ENCODE measurements at places on chromosomes 11 and 22.
A peak's percentile ranks its signal among the peaks of the same experiment; 100 is the strongest.

GRCh38 chr11:84012171-84012826, 726.1 kb upstream of the CCDC90B start:
- DNase-seq = no peak

- DNase-seq = no peak
Observed at GRCh38 chr11:62843466-62843865, 4.1 kb upstream of the WDR74 start.

- DNase-seq = peak; percentile 52
Observed at GRCh38 chr11:43905813-43906241, 25.2 kb downstream of the ALKBH3 start.

- no peak for DNase-seq
Observed at GRCh38 chr11:81174646-81175330, 1558.9 kb downstream of the FAM181B start.

- DNase-seq = no peak
Observed at GRCh38 chr11:1864831-1865665, 12.2 kb downstream of the LSP1 start.

- no peak for DNase-seq
Observed at GRCh38 chr11:98069861-98070260, 950.9 kb upstream of the CNTN5 start.

GRCh38 chr11:128156486-128156885, 430.9 kb downstream of the ETS1 start:
- DNase-seq = peak; percentile 44

DNA sequence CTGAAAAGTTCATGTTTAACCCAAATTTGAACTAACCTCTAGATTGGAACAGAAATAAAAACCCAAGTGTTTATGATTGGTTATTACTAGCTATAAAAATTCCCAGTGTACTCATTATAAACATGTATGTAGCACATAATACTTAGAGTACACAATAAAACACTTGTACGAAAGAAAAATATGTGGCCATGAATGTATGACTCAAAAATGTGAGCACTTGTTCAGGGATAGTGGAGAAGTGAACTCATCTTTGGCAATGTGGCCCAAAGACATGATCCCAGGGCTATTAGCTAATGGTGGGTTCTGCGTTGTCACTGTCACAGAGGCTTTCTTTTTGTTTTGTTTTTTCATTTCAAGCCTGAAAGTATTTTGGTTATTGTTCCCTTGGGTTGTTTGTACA, 72.0 kb downstream of the PPFIBP2 start:
- DNase-seq = no peak

- DNase-seq = no peak
Observed at GRCh38 chr22:39498368-39498767, 3.7 kb upstream of the MIEF1 start.

DNA sequence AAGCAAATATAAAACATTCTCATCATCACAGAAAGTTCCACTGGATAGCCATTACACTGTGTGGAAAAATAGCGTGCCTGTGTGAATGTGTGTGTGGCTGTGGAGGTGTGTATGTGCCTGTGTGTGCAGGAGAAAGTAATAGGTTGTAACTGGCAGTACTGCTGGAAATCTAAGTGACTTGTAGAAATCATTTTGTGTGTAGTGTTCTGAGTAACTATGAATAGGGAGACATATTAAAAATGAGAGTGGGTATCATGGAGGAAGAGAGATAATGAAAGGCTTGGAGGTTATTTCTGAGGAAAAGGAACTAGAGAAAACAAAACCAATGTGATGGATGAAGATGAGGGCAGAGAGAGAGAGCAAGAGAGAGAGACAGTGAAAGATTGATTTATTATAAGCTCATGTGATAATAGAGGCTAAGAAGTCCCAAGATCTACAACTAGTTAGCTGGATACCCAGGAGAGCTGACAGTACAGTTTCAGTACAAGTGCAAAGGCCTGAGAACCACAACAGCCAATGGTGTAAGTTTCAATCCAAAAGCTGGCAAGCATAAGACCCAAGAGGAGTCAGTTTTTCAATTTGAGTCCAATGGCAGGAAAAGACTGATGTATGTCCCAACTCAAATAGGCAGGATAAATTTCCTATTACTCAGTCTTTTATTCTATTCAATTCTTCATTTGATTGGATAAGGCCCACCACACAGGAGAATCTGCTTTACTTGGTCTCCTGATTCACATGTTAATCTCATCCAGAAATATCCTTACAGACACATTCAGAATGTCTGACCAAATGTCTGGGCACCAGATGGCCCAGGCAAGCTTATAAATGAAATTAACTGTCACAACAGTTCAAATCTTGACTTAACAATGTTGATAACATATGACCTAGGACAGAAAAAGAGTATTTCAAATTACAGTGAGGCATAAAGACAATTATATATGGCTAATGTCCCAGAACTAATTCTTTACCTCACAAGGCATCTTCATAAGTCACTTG, 14.9 kb downstream of the KBTBD3 start:
- DNase-seq = no peak

DNA sequence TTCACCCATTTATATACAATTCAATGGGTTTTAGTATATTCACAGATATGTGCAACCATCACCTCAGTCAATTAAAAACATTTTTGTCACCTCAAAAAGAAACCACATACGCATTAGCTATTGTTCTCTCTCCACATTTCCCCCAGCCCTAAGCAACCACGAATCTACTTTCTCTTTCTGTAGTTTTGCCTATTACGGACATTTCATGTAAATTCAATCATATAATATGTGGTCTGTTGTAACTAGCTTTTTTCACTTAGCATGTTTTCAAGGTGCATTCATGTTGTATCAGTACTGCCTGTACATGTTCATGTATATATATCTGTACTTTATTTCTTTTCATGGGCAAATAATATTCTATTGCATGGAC, 104.7 kb upstream of the RRM1 start:
- no peak for DNase-seq

- DNase-seq = no peak
Observed at GRCh38 chr11:128311742-128312719, 275.3 kb downstream of the ETS1 start.

GRCh38 chr22:27574002-27574366, 227.6 kb downstream of the MN1 start:
- DNase-seq = no peak

DNA sequence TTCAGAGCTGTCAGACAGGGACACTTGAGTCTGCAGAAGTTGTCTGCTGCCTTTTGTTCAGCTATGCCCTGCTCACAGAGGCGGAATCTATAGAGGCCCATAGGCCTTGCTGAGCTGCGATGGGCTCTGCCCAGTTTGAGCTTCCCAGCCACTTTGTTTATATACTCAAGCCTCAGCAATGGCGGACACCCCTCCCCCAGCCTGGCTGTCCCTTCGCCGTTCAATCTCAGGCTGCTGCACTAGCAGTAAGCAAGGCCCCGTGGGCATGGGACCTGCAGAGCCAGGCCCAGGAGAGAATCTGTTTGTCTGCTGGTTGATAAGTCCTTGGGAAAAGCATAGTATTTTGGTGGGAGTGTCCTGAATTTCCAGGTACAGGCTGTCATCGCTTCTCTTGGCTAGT, 23.6 kb upstream of the OR6M1 start:
- DNase-seq = no peak

DNA sequence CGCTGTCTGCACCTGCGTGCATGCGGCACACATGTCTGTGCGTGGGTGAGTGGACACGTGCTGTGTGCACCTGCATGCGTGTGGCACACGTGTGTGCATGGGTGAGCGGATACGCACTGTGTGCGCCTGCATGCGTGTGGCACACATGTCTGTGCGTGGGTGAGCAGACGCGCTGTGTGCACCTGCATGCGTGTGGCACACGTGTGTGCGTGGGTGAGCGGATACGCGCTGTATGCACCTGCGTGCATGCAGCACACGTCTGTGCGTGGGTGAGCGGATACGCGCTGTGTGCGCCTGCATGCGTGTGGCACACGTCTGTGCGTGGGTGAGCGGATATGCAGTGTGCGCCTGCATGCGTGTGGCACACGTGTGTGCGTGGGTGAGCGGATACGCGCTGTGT, 27.1 kb upstream of the ACR start:
- no peak for DNase-seq

DNA sequence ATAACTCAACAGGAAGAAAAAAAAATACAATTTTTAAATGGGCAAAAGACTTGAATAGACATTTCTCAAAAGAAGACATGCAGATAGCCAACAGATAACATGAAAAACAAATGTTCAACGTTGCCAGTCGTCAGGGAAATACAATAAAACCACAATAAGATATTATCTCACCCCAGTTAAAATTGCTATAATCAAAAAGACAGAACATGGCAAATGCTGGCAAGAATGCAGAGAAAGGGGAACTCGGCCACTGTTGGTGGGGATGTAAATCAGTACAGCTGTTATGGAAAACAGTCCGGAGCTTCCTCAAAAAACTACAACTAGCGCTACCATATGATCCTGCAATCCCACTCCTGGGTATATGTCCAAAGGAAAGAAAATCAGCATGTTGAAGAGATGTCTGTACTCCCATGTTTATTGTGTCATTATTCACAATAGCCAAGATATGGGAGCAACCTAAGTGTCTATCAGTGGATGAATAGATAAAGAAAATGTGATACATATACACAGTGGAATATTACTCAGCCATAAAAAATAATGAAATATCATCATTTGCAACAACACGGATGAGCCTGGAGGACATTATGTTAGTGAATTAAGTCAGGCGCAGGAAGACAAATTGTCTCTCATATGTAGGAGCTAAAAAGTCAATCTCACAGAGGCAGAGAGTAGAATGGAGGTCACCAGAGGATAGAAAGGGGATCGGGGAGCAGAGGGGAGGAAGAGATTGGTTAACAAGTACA, 12.2 kb upstream of the CYTH4 start:
- DNase-seq = no peak

DNA sequence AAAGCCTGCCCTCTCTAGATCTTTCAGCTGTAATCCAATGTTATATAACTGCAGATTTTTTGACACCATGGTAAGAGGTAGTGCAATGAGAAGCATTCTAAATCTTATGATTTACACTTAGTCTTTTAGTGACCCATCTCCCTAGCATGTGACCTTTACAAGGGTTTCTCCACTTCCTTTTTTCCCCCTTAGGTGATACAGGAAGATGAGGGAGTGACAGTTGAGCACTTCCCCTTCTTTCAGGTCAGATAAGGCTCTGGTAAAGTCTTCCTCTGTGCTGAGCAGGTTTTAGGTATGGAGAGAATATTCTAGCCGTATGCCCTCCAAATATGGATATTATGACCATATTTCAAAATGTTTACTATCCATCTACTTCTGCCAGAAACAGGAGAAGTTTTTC, 753.6 kb downstream of the JRKL start:
- no peak for DNase-seq

GRCh38 chr11:60265373-60266214, 14.9 kb upstream of the MS4A4A start:
- DNase-seq = no peak

- DNase-seq = no peak
Observed at GRCh38 chr11:2114430-2115241, 24.6 kb downstream of the IGF2 start.

DNA sequence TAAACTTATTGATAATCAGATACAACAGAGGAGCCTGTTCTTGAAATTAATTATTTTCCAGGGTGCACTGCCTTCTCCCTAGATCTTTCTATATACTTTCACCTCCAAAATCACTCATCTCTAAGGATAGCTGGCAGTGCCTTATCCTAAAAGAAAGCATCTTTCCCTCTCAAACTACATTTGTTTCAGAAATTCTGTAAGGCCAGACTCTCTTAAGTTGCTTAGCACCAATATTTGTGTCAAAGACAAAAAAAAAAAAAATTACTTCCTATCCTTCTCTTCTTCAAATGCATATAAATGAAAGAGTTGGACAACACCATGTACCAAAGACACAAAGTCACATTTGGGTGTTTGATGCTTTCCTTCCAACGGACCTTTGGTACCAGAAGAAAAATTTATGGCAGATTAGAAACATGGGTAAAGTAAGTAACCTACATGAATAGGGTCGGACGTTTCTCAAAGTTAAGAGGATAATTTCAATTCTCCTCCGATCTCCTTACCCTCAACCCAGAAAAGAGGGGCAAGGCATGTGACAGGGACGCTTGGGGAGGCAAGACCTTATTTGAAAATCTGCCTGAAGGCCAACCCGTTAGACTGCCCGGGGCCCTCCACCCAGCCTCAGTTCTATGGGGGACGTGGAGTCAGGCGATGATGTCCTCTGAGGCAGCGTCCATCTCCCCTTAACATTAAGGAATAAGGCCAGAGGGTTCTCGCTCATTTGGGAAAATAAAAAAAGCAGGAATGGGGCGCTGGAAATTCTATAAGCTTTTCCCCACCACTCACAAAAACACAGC, 66.3 kb downstream of the ETS1 start:
- DNase-seq = no peak

DNA sequence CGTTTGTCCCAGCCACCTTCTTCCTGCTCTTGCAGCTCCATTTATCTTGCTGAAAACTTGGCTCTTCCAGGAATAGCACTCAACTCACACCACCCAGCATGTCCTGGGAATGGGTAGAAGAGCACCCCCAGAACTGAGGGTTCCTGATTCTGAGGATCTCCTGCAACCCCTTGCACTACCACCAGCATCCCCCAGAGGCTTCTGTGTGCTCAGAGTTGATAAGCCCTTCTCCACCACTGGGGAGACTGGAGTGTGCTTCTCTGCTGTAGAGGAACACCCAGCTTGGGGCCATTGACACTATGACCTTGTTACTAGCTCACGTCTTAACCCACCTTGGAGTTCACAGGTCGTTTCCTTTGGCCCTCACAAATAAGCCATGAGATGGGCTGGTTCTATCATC, 121.0 kb downstream of the GRIK4 start:
- DNase-seq = no peak

Data from astrocyte (in vitro differentiated cells and primary cell).